Thoracic aorta (tissue), 2 donors: ENCODE measurements at places on chromosomes 5 and 9. TPM values are rescaled to one million over a fixed set of nuclear protein-coding genes. Genes with fewer than 3 reads are reported as not detected.

Gene LHX3
- not detected for total RNA-seq

Gene CER1
- total RNA-seq, result not detected

- no peak overlapping the region for H3K27ac ChIP-seq
- no peaks in the 10 kb centered on the region for H3K27me3 ChIP-seq
- no peaks in the 10 kb centered on the region for H3K4me1 ChIP-seq
These were observed 487.9 kb upstream of the DAP start for GRCh38 chr5:11248966-11249365.

DNA sequence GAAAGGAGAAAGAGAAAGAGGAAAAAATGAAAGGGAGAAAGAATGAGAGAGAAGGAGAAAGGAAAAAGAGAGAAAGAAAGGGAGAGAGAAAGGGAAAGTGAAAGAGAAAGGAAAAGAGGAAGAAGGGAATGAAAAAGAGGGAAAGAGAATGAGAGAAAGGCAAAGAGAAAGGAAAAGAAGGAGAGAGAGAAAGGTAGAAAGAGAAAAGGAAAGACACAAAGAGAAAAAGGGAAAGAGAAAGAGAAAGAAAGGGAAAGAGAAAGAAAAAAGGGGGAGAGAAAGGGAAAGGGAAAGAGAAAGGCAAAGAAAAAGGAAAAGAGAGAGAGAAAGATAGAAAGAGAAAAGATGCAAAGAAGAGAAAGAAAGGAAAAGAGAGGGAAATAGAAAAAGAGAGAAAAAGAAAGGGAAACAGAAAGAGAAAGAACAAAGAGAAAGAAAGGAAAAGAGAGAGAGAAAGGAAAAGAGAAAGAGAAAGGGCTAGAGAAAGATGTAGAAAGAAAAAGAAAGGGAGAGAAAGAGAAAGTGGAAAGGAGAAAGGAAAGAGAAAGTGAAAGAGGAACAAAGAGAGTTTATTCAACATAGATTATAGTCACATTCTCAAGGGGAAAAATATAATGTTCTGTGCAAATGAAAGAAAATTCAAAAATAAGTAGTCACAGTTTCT lies 165.2 kb downstream of the TMEM38B start:
- H3K4me3 ChIP-seq, result no peak overlapping the region
- H3K4me1 ChIP-seq, result no peaks in the 10 kb centered on the region
- H3K36me3 ChIP-seq, result no peaks in the 10 kb centered on the region
- no peak for DNase-seq
- H3K27me3 ChIP-seq, result no peaks in the 10 kb centered on the region

- no peak overlapping the region for H3K27ac ChIP-seq
- no peak overlapping the region for H3K4me3 ChIP-seq
- DNase-seq, result no peak
- no peaks in the 10 kb centered on the region for H3K27me3 ChIP-seq
These were observed 218.4 kb downstream of the ANXA1 start for GRCh38 chr9:73370053-73370452.

- H3K36me3 ChIP-seq, result no peaks in the 10 kb centered on the region
- no peak overlapping the region for H3K27ac ChIP-seq
- peaks cover 11% of the 10 kb centered on the region for H3K4me1 ChIP-seq
- DNase-seq, result no peak
These were observed 22.3 kb upstream of the DAB2 start for GRCh38 chr5:39447059-39447458.

DNA sequence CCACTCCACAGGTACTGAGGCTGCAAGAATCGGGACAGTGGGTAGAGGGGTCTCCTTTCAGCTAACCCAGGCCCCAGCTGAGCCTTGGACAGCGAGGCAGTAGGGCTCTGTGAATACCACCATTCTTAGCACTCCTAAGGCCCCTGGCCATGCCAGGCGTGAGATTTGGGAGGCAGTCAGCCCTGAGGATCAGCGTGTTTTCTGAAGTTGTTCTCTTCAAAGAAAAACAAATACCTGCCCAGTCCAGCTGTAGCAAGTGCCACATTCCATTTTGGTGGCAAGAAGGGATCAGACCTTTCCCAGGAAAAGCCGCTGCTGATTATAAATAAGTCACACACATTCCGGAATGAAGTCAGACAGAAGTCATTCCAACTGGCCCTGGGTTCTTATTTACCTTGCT lies 47.8 kb downstream of the RALGPS1 start:
- no peaks in the 10 kb centered on the region for H3K36me3 ChIP-seq
- H3K4me3 ChIP-seq, result no peak overlapping the region
- H3K27me3 ChIP-seq, result no peaks in the 10 kb centered on the region
- DNase-seq, result no peak

DNA sequence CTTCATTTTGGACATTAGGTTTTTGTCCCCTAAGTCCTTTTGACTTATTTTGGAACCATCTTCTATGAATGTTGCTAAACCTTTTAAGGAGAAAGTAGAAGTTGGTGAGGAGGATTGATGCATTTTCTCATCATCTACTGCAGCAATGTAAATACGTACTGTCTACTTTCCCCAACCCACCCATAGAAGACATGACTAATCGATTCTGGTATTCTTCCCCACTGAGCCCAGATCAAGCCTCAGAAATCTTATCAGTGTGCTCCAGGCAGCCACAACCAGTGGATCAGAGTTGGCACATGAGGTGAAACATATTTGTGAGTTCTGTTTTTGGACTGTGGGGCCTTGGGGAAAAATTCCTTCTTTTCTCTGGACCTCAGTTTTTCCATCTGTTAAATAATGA lies 57.7 kb downstream of the FGF18 start:
- no peaks in the 10 kb centered on the region for H3K36me3 ChIP-seq
- peaks cover 9% of the 10 kb centered on the region for H3K4me1 ChIP-seq
- no peak overlapping the region for H3K4me3 ChIP-seq
- H3K27me3 ChIP-seq, result no peaks in the 10 kb centered on the region

- no peaks in the 10 kb centered on the region for H3K27me3 ChIP-seq
- H3K36me3 ChIP-seq, result peaks cover 15% of the 10 kb centered on the region
- no peaks in the 10 kb centered on the region for H3K4me1 ChIP-seq
- DNase-seq, result no peak
These were observed 45.4 kb upstream of the TDRD7 start for GRCh38 chr9:97366476-97366875.

DNA sequence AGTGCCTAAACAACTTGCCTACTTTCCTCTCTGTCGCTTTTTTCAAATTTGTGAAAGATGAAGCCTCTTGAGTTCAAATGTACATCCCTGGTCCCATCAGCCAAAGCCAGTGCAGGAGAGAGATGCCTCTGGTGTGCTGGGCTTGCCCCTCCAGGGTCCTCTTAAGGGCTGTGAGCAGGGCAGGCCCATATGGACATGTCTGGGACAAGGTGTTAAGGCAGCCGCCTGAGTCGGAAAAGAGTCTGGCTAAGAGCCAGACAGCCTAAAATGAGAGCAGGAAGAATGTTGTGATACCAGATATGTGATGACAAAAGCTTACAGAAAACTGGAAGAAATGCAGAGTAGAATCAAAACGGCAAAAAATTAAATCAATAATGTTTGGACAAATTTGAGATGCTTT lies 72.5 kb downstream of the APTX start:
- no peak overlapping the region for H3K27ac ChIP-seq
- H3K4me3 ChIP-seq, result no peak overlapping the region
- no peaks in the 10 kb centered on the region for H3K4me1 ChIP-seq
- DNase-seq, result no peak

DNA sequence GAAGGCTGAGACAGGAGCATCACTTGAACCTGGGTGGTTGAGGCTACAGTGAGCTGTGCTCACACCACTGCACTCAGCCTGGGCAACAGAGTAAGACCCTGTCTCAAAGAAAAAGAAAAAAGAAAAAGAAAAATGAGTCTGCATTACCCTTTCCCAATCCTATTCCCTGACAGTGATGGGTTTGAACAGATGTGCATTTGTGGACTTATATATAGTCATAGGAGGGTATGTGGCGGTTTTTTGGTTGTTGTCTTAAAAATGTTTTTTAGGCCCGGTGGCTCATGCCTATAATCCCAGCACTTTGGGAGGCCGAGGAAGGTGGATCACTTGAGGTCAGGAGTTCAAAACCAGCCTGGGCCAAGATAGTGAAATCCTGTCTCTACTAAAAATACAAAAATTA lies 13.4 kb downstream of the HDHD3 start:
- no peak for DNase-seq
- no peaks in the 10 kb centered on the region for H3K36me3 ChIP-seq
- H3K27ac ChIP-seq, result no peak overlapping the region
- H3K27me3 ChIP-seq, result no peaks in the 10 kb centered on the region

DNA sequence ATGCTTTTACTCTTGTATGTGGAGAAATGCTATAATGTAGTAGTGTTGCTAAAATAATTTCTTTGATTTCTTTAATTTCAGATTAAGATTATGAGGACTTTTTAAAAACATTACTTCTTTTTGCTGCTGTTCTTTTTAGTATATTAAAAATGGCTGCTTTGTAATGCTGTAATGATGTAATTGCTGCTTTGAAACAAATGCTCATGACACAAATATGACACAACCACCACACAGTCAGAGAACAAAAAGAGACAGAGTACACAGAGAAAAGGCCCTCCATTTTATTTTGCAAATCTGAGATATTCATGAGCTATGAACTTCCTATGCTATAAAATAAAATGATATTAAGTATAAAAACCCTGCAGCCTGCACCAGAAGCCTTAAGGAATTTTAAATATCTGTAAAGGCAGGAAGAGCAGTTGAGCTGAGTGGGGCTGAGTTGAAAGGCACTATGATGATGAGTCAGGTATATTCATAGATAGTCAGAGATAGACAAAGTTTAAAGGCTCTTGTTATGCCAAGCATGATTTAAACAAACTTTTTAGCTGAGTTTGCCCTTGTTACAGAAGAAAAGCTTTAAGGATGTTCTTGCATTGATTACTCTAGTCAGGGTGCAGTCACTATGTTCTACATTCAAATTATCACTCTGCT lies 5.1 kb upstream of the POU5F2 start:
- H3K27me3 ChIP-seq, result no peaks in the 10 kb centered on the region
- H3K4me3 ChIP-seq, result no peak overlapping the region
- H3K36me3 ChIP-seq, result no peaks in the 10 kb centered on the region
- DNase-seq, result no peak
- H3K27ac ChIP-seq, result no peak overlapping the region
- H3K4me1 ChIP-seq, result no peaks in the 10 kb centered on the region
